CD14-positive monocyte (primary cell): ENCODE measurements at places on chromosomes 5 and 9. TPM values are rescaled to one million over a fixed set of nuclear protein-coding genes. Genes with fewer than 3 reads are reported as not detected.

DNA sequence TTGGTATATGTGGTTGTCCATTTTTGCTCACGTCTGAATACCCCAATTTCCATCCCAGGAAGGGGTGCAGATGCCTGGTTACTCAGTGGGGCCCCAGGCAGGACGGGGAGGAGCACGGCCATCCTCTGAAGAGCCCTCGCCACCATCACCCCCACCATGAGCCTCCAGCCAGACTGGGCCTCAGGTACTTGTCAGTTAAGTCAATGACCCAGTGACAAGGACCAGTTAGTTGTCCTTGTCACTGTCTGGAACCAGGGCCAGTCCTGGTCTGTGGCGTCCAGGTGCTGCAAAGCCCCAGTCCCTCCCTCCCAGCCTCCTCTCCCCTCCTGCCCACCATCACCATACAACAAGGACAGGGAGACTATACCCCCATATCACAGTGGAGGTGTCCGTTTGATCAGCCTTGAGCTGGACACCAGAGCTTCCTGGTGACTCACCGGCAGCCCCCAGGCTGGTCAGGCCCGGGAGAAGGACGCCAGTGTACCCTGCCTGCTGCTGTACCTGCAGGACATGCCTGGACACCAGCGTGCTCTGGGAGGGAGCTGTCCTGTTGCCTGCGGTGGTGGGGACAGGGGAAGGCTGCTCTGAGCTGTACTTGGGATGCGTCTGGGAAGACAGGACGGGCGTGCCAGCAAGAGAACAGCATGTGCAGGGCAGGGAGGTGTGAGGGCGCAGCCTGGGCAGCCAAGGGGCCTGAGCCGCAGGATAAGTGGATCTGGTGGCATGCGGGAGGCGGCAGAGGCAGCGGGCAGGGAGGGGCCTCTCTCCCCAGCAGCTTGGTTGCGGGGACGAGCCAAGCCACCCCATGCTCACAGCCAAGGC lies 32.6 kb upstream of the TTLL11 start:
- DNase-seq: no peak

GRCh38 chr5:76144513-76145274 lies 61.5 kb downstream of the SV2C start:
- no peak for DNase-seq

DNA sequence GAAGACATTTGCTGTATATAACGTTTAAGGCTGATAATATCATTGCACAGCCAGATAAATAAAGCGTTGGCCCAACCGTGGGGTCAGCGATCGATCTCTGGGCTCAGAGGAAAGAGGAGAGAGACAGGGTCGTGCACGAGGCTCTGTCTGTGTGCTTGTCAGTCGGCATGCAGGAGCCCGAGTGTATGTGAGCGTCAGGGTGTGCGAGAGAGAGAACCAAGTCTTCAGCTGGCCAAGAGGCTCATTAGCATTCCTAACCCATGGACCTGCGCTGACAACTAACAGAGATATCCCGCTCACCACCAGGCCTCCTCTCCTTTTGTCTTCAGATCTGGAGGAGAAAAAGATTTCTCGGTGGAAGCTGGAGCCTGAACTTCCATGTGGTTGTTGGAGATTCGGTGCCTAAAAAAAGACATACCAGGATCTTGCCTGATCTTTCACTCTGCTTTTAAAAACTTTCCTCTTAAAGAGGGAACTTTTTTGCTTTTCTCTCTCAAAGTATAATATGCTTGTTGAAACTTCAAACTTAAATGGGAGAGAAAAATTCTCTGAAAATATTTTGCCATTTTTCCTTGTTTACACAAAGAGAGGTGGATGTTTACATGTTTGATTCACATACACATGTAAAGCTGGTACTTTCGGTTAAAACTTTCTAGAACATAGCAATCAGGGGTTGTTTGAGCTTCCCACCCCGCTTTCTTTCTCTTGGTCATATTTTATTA lies 16.5 kb downstream of the NR2F1 start:
- DNase-seq: no peak

GRCh38 chr9:82333671-82334070 lies 345.1 kb downstream of the SPATA31D1 start:
- no peak for DNase-seq

DNA sequence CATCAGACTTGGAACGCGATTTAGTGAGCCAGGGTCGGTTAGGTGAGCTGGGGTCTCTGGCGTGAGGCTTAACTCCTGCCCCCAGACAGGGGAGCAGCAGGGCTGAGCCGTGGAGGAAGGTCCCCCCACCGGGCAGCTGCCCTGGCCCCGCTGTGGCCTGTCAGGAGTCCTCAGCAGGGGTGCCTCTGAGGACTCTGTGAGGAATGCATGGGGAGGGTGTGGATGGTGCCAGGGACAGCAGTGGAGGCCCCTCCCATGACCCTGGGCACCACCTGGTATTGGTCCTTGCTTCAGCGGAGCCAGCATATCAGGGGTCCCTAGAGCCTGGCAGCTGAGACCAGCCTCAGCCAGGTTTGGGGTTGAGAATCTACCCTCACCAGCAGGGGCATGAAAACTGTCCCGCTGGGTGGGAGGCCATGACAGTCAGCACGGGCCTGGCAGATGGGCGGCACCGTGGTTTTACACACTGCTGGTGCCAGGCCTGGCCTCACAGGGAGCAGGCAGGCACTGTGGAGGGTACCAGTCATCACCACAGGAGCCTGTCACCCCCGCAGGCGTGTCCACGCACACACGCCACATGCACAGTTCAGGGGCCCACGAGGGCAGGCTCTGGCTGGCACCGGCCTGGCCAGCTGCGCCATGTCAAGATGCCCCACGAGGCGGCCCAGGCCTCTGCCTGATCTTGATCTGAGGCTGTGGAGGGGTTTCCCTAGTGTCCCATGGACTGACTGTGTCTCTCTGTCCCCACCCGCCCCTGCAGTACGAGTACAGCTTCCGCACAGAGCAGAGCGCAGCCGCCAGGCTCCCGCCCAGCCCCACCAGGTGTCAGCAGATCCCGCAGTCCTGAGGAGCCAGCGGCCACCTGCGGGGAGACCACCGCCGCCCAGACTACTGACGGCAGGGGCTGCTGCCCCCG lies 111.1 kb upstream of the LMX1B start:
- no peak for DNase-seq

- peak; percentile 28 for DNase-seq
Observed at GRCh38 chr9:91037511-91038482, 236.2 kb downstream of the SYK start.

DNA sequence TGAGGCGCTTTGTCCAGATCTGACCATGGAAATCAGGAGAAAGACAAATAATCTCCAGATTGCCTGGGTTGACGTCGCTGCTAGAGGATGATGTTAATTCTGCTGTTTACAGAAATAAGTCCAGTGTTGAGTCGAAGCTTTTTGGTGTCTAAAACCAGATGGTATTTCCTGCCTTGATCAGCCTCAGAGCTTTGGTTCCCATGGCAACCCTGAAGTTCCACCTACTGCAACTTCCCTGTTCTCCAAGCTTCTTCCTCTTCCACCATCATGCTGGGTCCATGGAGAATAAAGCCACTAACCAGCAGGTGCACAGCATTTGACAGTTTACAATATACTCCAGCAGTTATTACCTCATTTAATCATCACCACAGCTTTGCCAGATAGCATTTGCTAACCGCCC lies 18.0 kb upstream of the GABBR2 start:
- DNase-seq: peak; percentile 86

- no peak for DNase-seq
Observed at GRCh38 chr5:149333711-149334443, 11.4 kb upstream of the GRPEL2 start.

GRCh38 chr5:10689391-10690081 lies 71.5 kb downstream of the DAP start:
- peak; percentile 19 for DNase-seq

DNA sequence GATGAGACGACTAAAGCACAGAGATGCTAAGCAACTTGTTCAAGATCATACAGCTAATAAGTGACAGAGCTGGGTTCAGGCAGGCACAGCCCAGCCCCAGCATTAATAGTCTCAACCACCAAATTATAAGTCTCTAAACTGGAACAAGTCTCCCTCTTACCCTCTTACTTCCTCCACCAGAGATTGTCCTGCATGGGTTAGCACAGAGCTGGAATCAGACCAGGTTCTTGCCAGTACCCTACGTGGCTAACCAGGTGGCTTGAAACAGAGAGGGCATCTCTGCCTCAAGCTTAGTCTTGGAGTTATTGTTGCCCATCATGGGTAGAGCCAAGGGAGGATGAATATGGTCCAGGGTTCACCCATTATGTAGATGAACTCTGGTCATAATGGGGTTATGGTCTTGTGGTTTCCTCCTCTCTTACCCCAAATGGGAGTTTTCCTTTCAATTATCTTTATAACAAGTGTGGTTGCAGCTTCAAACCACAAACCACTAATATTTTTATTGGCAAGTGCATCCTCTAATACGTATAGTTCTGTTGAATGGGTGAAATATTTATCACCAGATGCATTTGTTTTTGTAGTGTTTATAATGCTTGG lies 8.3 kb upstream of the XPA start:
- DNase-seq: no peak

DNA sequence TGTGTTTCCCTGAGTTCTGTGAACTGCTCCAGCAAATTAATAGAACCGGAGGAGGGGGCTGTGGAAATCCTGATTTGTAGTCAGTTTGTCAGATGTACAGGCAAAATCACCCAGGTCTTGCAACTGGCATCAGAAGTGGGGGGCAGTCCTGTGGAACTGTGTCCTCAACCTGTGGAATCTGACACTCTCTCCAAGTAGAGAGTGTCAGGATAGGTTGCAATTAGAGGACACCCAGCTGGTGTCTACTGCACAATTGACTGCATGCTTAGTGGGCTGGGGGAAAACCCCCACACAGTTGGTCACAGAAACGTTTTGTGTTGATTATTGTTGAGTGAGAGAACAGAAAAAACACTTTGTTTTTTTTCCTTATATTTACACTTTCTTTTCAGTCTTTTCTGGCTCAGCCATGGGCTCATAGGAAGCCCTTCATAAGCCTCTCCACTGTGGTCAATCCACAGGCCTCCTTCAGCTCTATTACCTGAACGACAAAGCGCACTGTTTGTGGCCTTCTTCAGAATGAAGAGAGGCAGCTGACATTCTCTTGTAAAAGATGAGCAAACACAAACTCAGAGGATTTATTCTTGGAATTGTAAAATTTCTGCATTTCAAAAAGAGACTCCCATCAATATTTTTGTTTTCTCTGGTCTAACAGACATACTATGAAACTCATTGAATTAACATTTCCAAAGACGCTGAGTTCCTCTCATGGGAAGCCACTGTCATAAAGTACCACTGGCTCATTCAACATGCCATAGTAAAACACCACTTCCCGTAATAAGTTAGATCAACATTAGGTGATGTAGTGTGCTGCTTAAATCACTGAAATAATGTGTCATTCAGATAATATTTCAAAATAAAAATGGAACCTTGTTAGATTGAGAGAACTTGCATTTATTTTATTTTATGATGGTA lies 348.9 kb upstream of the RFX3 start:
- peak; percentile 12 for DNase-seq

GRCh38 chr5:6582507-6583048 lies 50.3 kb downstream of the NSUN2 start:
- DNase-seq: no peak

GRCh38 chr9:82726424-82727276 lies 336.3 kb downstream of the RASEF start:
- DNase-seq: no peak

- DNase-seq: no peak
Observed at GRCh38 chr9:132249123-132249522, 87.3 kb downstream of the NTNG2 start.

GRCh38 chr5:68845131-68845530 lies 248.7 kb upstream of the SLC30A5 start:
- DNase-seq: no peak

- no peak for DNase-seq
Observed at GRCh38 chr5:16983972-16984371, 47.9 kb upstream of the MYO10 start.

DNA sequence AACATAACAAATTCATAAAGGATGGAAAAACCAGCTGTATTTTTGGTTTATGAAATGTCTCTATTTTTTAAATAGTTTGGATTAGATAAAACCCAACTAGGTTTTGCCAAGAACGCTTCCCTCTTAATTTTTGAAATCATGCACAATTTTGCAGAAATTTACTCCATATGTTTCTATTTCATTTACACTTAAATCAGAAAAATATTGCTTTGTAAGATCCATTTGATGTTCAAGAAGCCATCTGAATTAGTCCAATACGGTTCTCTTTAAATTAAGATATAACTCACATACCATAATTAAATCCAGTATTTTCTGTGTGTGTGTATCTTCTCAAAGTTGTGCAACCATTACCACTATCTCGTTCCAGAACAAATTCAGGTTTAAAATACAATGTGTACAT lies 78.6 kb upstream of the FBXL7 start:
- no peak for DNase-seq

DNA sequence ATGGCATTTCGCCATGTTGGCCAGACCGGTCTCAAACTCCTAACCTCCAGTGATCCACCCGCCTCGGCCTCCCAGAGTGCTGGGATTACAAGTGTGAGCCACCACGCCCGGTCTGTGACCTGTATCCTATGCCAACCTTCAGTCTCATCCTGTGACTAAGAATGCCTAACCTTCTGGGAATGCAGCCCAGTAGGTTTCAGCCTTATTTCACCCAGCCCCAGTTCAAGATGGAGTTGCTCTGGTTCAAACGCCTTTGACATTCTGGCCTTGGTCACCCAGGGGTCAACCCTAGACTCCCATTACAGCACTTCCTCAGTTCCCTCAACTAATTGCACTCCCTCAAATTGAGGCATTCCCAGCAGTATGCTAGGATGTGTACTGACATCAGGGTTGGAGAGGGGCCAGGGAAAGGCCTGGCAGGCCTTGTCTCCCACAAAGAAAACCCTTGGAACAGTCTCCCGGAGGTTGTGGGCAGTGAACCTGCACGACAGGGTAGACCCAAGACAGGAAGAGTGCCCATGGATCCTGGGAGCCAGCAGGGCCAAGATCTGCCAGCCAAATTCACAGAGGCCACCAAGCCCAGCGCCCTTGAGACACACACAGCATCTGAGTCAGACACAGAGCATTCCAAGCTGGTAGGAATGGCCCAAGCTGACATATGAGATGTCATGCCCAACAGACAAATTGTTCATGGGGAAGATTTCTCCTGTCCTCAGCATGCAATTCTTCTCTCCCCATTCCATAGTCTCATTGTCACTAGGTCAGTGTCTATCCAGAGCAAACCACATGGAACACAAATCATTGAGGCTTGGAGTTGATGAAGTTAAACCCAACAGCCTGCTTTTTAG lies 24.9 kb upstream of the SMU1 start:
- DNase-seq: no peak

GRCh38 chr9:68546596-68547390 lies 6.1 kb upstream of the TMEM252 start:
- DNase-seq: peak; percentile 91

The MAMDC2 gene
- polyA plus RNA-seq: 0.05 TPM

The IFNB1 gene
- polyA plus RNA-seq: not detected in 2 replicates

The GDF9 gene
- not detected for polyA plus RNA-seq

The FGFR4 gene
- not detected for polyA plus RNA-seq

The MEIKIN gene
- 0.08 and 0.16 TPM in 2 replicates for polyA plus RNA-seq

The SLC4A9 gene
- not detected for polyA plus RNA-seq

The LVRN gene
- not detected in 2 replicates for polyA plus RNA-seq

The SPATA31E1 gene
- polyA plus RNA-seq: not detected

The SLC22A4 gene
- 13.0 TPM for polyA plus RNA-seq

The RAD23B gene
- polyA plus RNA-seq: 21.6 TPM

The MAP1B gene
- 0.02 TPM for polyA plus RNA-seq
